Stimulated activated CD4-positive, alpha-beta T cell treated with anti-CD3 and anti-CD28 coated beads, Interleukin-2, amount 100 ng/mL, for 4 hours (primary cell): ENCODE measurements at places on chromosomes 6 and 20.

DNA sequence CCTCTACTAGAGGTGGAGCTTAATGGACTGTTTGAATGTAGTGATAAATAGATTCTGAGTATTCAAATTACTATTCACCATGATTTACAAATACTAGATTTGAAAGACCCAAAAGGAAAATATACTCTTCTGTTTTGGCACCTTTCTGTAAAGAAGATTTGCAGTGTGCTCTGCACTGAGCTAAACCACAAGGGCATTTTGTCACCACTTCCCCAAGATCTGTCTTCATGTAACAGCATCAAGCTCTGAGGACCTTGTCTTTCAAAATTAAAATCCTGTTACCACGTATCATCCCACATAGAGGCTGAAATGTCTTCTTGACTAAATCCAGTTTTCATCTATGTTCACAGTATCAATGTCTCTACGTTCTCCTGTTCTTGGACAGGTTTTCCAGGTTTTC, 3.3 kb upstream of the PGK2 start:
- no peak for DNase-seq

DNA sequence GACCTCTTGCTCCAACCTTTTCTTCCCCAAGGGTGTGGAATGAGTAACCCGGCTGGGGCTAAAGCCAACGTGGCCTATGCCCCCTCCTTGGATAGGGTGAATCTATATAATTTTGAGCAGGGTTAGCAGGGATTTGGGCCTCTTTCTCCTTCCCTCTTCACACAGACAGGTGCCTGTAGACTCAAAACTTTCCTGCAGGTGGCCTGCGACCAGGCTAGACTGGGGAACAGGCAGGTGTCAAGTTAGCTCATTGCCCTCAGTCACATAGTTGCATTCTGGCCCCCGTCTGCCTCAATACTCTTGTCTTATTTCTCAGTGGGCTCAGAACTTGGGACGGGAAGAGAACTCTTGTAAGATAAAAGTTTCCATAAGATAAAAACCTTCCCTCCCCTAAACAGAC, 243.0 kb downstream of the ATXN1 start:
- DNase-seq: no peak

DNA sequence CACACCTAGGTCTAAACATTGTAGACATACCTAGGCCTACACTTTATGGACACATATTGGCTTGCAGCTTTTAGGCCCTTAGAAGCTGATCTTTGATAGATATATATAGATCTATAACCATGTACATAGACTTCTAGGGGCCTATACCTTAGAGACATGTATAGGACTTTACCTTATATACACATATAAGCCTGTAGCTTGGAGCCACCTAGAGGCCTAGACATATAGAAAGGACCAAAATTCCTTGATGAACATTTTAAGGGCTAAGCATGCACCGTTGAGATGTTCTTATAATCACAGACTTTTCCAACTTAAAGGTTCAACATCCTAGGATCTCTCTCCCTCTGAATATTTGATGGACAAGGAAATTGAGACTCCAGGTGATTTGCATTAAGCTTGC, 371.7 kb upstream of the SASH1 start:
- DNase-seq: no peak

DNA sequence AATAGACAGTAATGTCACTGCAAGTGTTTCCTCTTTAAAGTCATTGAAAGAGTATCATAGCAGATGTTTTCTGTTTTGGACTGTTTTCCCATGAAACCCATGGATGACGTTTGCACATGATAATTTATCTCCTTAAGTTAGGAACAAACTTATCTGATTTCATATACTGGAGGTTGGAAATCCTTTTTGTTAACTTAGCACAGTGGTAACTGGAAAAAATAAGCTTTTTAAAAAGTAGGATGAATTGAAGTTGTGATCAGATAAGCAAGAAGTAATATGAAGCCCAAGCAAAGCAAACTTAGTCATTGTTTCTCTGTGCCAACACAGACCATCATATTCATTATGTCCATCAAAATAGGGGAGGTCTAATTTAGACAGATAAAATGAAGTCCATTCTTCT, 61.6 kb downstream of the PLCB4 start:
- no peak for DNase-seq

DNA sequence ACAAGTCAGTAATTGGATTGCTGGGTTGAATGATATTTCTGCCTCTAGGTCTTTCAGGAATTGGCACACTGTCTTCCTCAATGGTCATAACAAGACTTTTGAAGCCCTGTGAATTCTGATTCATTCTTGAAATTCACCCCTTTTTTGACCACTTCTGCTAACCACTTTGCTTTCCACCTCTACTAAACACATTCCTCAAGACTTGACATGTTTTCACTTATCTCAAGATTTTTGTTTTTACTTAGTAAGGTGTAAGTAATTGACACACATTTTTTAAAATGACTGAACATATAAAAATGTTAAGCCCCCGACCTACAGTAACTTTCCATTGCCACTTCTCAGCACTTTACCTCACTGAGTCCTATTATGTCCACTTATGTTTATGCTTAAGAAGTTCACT, 239.1 kb downstream of the GRM1 start:
- DNase-seq: no peak

GRCh38 chr6:159788753-159789376, 537 bp downstream of the TCP1 start:
- no peak for DNase-seq

DNA sequence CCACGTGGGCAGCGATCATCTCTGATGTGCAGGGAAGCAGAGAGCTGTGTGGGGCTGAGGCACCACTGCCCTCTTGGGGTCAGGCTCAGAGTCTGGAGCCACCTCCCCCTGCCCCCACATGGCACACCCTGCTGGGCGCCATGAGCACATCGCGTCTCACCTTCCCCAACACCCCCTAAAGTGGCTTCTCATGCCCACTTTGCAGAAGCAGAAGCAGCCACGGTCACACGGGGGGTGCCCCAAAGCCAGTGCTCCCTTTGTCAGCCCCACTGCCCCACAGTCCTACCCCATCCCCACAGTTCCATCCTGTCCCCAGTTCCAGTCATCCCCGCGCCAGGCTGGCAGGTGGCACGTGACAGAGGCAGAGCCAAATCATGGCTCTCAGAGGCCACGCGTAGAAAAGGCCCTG, 19.5 kb downstream of the SDCBP2 start:
- DNase-seq: no peak

DNA sequence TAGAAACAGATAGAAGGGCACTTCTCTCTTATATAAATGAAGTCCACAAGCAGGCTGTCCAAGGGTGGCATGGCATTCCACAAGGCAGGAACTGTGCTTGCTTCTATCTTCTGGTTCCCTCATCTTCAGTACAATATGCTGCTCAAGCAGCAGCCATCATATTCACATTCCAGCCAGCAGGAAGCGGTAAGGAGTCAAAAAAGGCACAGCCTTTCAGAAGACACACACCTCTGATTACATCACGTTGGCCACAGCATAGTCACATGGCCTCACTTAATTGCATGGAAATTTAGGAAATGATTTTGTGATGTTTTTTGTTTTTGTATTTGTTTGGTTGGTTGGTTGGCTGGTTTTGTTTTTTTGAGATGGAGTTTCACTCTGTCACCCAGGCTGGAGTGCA, 19.0 kb downstream of the REM1 start:
- no peak for DNase-seq

- no peak for DNase-seq
These were observed 508.1 kb upstream of the FLRT3 start for GRCh38 chr20:14845199-14846160.

DNA sequence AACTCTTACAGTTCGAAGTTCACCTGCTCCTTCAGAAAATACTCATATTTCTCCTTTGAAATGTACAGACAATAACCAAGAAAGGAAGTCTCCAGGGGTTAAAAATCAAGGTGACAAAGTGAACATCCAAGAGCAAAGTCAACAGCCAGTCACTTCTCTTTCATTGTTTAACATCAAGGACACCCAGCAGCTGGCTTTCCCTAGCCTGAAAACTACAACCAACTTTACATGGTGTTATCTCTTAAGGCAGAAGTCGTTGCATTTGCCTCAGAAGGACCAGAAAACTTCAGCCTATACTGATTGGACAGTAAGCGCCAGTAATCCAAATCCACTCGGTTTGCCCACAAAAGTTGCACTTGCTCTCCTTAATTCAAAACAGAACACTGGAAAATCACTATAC, 113.3 kb downstream of the HIVEP1 start:
- DNase-seq: no peak

- DNase-seq: no peak
These were observed 20.5 kb upstream of the DSN1 start for GRCh38 chr20:36794116-36794474.

- DNase-seq: no peak
These were observed 12.9 kb downstream of the LPIN3 start for GRCh38 chr20:41353530-41353929.

DNA sequence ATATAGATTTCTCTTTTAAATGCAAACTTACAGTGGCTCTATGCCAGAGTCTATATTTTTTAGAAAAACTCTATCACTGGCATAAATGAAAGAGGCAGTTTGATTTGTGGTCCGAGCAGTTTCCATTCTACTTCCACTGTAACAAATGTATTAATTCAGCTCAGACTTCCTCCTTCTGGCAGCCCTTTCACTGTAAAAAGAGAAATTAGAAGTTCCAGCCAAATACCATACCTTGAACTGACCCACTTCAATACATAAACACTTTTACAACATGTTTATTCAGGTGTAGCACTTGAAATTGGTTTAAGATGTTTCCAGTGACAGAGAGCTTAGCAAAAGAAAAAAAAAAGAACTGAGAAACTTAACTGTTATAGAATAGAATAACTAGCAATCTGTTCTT, 99.3 kb downstream of the BMP5 start:
- DNase-seq: no peak

DNA sequence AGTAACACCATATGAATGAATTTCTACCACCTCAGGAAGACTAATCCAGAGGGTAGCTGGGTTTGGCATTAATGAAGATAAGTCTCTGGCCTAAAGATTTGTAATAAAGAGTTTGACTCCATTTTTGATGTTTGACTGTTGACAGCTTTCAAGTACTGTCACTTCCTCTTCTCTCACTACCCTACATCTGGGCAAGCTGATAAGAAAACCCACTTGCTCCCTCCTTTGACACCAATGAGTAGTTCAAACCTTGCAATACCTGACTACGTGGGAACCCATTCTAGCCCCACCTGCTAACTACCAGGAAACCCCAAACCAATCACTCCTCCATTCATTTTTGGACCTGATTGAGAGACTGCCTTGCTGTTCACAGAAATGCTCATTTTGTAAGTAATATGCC, 621.5 kb downstream of the TENT5A start:
- no peak for DNase-seq

- no peak for DNase-seq
These were observed 26.4 kb upstream of the GCM1 start for GRCh38 chr6:53175027-53175426.

GRCh38 chr6:167910652-167911051, 83.9 kb downstream of the AFDN start:
- no peak for DNase-seq

DNA sequence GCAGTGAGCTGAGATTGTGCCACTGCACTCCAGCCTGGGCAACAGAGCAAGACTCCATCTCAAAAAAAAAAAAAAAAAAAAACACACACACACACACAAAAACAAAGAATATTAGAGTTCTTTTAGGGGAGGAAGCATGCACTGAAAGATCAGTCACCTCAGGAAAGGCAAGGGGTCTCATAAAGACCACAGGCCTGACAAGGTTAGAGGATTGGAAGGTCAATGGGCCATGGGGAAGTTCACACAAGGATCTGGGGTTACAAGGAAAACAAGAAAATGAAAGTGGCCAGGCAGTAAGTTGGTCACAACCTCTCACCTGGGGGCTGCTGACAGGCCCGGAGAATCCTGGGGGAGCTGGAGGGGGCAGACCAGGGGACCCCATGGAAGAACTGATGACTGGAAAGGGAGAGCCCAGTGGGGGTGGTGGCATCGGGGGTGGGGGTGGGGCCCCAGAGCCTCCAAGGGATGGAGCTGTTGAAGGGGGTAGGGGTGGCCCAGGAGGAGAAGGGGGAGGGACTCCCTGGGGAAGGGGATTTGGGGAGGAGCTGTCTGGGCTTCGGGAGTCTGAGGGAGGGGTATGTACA, 1.5 kb downstream of the RXRB start:
- no peak for DNase-seq

- no peak for DNase-seq
These were observed 882.8 kb downstream of the TBC1D32 start for GRCh38 chr6:120451508-120451907.

GRCh38 chr20:24577271-24577909, 108.0 kb downstream of the SYNDIG1 start:
- no peak for DNase-seq

GRCh38 chr6:154167126-154167525, 128.1 kb downstream of the OPRM1 start:
- no peak for DNase-seq

GRCh38 chr6:168525926-168526630, 85.1 kb downstream of the SMOC2 start:
- no peak for DNase-seq

DNA sequence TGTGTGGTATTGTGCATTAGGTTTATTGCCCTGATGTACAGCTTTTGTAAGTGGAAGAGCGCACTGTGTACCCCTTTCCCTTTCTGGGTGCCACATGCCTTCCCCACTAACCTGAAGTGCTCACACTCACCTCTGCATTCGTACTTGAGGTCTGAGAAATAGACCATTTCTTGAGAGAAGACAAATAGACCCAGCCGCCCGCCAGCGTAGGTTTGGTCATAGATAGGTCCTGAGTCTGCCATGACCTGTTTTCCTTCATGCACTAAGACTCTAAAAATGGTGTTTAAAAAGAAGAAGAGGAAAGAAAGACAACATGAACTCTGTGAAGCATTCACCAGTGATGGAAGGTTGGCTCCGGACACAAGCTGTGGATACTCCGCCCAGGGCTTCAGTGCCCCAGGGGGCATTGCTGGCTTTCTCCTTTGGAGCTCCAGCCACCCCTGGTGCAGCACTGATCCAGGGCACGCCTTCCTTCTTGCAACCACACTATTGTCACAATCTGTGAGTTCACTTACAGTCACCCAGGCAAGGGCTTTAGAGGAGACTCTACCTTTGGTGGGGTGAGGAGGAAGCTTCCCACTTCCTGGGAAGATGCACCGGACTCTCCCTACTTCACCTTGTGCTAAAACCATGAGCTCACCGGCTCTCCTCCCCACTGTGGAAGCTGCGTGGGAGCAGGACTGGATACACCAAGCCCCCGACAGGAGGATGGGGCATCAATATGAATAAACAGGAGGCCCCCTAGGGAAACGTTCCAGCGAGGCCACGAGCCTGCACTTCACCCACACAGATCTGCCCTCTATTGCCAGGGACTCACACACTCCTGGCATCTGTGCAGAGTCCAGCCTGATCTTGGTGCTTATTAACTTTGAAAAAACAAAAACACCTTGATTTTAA, 33.3 kb downstream of the THBS2 start:
- DNase-seq: no peak

- no peak for DNase-seq
These were observed 660 bp downstream of the STXBP5 start for GRCh38 chr6:147204843-147205311.

DNA sequence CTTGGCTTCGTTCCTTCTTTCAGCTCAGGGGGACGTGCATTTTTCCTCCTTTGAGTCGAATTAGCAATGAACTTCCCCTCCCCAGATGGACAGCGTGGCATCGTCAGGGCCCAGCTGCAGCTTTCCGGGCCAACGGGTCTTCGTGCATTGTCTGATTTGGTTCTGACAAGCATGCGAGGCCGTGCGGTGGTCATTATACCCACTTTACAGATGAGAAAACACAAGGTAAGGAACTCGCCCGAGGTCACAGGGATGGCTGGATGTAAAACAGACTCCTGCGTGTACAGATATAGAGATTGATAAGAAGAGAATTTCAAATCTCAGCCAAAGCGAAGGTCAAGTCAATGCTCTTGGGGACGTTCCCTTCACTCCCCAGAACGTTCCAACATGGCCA, 187.6 kb upstream of the SULF2 start:
- no peak for DNase-seq
